ENCODE measurements at places on chromosomes 3 and 15.

- H3K36me3 ChIP-seq = no peaks in the 10 kb centered on the region
- DNase-seq = no peak
- no peak overlapping the region for H3K4me3 ChIP-seq
- no peak overlapping the region for H3K27ac ChIP-seq
These were observed 74.3 kb upstream of the SLC7A14 start for GRCh38 chr3:170660139-170660538.

- H3K27ac ChIP-seq = no peak overlapping the region
- H3K27me3 ChIP-seq = no peaks in the 10 kb centered on the region
- DNase-seq = no peak
- no peak overlapping the region for H3K4me3 ChIP-seq
These were observed 229.1 kb upstream of the ARHGEF26 start for GRCh38 chr3:153892126-153892525.

DNA sequence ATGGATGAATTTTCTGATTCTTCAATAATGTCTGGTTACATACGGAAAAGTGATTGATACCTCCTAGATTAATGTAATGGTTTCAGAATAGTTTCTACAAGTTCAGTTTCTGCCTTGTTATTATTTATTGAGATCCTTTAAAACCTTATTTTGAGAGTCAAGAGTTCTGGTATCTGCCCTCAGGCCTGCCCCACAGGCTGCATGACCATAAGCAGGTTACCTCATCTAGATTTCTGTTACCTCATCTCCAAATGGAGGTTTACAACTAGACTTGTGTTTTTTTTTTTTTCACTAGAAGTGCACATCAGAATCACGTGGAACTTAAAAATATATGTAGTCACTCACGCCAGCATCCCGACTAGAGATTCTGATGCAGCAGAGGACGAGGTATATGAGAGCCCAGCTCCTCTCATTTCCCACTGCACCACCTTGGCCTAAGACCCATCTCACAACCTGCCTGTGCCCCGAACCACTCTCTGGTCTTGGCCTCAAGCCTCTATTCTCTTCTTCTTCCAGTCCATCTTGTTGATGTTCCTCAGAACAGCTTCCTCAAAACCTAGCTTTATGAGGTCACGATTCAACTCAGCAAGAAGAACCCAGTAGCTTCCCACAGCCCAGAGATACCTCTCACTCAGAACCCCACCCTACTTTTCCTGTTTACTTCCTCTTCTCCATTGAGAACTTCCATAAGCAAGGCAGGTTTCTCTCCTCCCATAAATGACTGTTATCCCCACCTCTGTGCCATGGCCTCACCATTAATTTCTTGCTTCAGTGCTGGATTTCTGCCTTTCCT is 353.4 kb downstream of the CHST2 start:
- no peak for DNase-seq
- H3K36me3 ChIP-seq = no peaks in the 10 kb centered on the region
- no peak overlapping the region for H3K4me3 ChIP-seq
- H3K27ac ChIP-seq = no peak overlapping the region
- no peaks in the 10 kb centered on the region for H3K27me3 ChIP-seq

GRCh38 chr15:90868261-90868689 is at the start of gene FURIN:
FURIN (plus strand) TSS chr15:90868588; CDS start chr15:90875741, 7,153 bp downstream.
- peaks cover 34% of the 10 kb centered on the region for H3K4me1 ChIP-seq
- H3K27ac ChIP-seq = no peak within 1 kb of the TSS
- no peaks in the 10 kb centered on the region for H3K36me3 ChIP-seq
- no peaks in the 10 kb centered on the region for H3K27me3 ChIP-seq
- DNase-seq = no peak
